Cerebellum (tissue), 4 donors: ENCODE measurements at places on chromosomes 3 and 15. TPM values are rescaled to one million over a fixed set of nuclear protein-coding genes. Genes with fewer than 3 reads are reported as not detected.

KLHL6 gene
- total RNA-seq, result 1.3 TPM

TAMM41 gene
- 26.0 TPM for total RNA-seq

GPR156 gene
- 6.2 TPM for total RNA-seq

KIF7 gene
- total RNA-seq, result 7.3 TPM

ABHD5 gene
- total RNA-seq, result 26.6 TPM

TIPARP gene
- 17.7 TPM for total RNA-seq

PLSCR2 gene
- total RNA-seq, result not detected

SLC12A1 gene
- 4.0 TPM for total RNA-seq

RPL39L gene
- total RNA-seq, result 11.8 TPM

P2RY12 gene
- 20.6 TPM for total RNA-seq

TTC23 gene
- 19.7 TPM for total RNA-seq

- DNase-seq, result no peak
Measured at GRCh38 chr3:188104050-188104449, 49.9 kb upstream of the LPP start.

DNA sequence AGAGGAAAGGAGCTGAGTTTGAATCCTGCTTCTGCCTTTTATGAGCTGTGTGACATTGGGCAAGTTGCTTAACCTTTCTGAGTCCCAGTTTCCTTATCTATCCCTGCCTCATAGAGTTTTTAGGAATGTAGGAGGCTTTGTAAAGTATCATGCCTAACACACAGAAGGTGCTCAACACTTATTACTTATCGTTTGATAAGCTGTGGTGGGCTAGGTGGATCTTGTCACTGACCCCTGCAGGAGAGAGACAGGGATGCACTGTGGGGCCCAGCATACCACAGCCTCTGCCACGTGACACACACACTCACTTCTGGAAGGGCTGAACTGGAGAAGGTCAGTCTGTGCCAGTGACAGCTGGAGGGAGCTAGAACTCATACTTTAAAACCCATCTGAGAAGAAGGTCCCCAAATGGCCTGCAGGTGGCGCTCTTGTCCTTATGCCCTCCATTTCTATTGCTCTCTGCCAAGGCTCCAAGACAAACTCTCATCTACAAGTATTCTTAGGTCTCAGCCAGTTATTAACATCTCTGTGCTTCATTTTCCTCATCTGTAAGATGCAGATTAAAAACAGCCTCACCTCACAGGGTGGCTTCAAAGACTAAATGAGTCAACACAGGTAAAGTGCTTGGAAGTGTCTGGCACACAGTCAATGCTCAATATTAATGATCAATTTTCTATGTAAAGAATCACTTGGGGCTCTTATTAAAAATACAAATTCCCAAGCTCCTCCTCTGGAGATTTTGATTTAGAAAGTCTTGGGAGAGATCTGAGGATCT, 57.5 kb upstream of the HACD2 start:
- DNase-seq, result no peak

- DNase-seq, result no peak
Measured at GRCh38 chr15:60255390-60255789, 142.4 kb downstream of the ANXA2 start.

DNA sequence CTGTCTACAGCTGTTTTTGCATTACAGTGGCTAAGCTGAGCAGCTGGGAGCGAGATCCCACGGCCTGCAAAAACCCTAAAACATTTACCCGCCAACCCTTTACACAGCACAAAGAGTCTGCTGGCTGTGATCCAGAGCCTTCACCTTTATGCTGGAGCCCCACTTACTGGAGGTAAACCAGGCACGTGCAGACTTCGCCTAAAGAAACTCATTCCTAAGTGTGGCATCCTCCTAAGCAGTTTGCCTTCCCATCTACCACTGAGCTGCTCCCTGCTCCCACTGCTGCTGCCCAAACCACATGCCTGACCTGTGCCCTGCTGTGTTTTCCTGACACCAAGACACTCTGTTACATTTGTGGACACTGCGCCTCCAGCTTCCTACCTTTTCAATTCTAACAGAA, 53.0 kb downstream of the CHSY1 start:
- no peak for DNase-seq

DNA sequence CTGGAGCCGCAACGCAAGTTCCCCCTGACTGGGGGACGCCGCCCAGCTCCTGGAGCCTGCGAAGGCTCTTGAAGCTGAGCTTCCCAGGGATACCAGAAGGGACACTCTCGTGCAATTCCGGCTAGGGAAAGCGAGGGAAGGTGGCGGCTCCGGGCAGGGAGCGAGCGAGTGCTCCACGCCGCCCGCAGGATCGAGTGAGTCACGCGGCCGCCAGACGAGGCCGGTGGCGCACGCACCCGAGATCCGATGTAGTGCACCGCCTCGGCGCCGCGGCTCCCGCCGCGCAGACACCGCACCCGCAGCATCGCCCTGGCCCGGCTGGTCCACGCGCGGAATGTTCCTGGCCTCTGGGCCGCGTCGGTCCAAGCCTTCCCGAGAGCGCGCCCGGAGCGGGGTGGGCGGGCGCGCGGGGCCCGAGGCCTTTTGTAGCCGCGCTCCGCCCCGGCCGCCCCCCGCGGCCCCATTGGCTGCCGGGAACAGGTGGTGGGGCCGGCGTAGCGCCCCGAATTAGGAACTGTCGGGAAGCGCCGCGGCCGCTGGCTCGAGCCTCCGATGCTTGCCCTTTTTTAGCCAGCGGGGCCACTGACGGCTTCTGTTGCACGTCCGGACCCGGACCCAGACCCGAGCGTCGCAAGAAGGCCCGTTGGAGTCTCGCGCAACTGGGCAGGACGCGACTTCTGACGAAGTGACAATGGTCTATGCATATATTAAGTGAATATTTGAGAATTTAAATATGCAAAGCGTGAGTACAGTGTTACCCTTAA, at the start of gene GATM:
GATM (minus strand) TSS at position 396 of the 764 bp plus-strand sequence; CDS start at position 305, 91 bp downstream.
- DNase-seq, result peak; percentile 87

DNA sequence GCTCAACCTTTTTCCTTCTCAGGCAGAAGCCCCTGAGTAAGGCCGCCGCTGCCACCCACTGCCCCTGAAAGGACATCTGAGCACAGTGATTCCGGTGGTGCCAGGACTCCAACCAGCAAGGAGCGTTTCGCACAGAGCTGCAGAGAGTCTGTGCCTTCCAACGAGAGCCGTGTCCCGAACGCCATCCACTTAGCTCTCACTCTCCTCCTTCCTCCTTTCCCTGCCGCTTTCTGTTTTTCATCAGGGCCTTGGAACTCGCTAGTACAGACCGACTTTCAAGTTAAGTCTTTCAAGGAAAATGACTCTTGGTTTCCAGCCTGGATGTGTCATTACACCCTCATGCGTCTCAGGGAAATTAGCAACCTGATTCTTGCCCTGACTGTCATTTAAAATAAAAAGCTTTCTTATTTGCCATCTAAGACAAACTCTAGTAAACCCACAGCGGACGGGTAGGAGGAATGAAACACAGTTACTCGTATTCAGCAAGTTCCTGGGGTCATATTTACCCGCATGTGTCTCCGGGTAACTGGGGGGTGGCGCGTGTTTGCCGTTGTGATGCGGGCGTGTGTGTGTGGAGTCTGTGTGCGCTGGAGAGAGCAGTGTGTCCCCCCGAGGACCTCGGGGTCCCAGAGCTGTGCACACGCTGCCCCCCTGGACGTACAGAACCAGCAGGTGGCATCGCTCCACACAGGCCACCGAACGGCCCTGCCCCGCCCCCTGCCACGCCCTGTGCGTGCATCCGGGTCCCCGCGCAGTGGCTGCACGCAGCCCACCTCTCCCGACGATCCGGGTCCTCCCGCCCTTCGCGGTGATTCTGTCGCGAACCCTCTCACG, 30.4 kb upstream of the ALDH1A3 start:
- no peak for DNase-seq

GRCh38 chr3:180690061-180690460, 10.8 kb upstream of the CCDC39 start:
- DNase-seq, result no peak

DNA sequence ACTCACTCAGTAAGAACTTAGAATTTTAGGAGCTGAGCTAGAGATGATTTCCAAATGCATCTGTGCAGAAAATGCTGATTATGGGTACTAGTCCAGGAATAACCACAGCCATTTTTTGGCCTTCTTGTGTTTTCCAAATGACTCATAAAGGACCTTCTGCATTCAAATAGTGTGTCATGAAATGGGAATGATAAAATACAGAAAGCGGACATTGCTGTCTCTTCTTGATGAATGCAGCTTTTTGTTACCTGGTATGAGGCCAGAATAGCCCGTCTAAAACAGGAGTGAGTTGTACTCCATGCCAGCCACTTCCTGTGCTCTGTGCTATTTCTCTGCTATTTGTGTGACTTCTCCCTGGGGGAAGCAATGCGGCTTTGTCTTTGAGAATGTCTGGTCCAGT, 20.5 kb upstream of the FRMD5 start:
- no peak for DNase-seq

DNA sequence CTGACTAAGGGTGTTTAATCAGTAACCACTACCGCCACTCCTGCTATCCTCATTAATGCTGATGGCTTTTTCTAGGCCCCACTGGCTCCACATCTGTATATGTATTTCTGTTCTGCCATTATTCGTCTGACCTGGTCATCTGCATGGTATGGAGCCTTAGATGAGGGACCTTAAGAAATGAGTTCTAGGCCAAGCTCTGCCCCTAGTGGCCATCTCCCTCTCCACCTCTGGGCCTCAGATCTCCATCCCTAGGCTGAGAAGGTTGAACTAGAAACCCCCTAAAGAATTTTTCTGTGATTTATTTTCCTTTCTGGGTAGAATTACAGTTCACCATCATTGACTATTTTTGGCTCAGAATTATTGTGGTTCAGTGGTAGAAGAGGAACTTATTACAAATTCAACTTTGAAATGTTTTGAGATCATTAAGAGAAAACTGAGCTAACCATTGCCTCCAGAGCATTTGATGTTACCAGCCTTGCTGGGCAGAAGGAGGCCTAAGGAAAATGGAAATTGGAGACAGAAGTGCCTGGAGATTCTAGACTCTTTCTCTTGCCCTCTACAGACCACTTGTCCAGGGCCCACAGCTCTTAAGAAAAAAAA, 325.2 kb upstream of the NR2E3 start:
- no peak for DNase-seq

- DNase-seq, result no peak
Measured at GRCh38 chr3:151205482-151205881, 2.5 kb upstream of the GPR171 start.

- DNase-seq, result no peak
Measured at GRCh38 chr15:72345806-72346205, 25.8 kb upstream of the CELF6 start.

- no peak for DNase-seq
Measured at GRCh38 chr3:149474250-149474817, at the start of gene TM4SF4. TM4SF4 (plus strand) TSS chr3:149474697; CDS start chr3:149474878, 181 bp downstream.

DNA sequence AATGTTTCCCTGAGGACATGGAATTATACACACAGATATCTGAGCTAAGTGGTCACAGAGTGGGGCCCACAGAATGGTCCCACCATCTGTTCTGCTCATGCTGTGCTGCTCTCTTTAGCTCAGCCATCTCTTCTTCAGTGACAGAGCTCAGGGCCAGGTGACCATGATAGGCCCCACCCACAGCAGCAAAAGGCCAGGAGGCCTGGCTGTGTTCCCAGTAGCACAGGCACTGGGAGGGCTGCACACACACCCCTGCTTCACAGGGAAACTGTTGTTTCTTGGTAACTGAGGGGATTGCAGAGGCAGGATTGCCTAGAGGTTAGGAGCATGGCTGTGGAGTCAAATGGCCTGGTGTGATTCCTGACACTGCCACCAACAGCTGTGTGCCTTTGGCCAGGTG, 4.8 kb upstream of the FBXW12 start:
- DNase-seq, result peak; percentile 94

GRCh38 chr3:129502641-129503408, 25.6 kb upstream of the RHO start:
- peak; percentile 42 for DNase-seq

DNA sequence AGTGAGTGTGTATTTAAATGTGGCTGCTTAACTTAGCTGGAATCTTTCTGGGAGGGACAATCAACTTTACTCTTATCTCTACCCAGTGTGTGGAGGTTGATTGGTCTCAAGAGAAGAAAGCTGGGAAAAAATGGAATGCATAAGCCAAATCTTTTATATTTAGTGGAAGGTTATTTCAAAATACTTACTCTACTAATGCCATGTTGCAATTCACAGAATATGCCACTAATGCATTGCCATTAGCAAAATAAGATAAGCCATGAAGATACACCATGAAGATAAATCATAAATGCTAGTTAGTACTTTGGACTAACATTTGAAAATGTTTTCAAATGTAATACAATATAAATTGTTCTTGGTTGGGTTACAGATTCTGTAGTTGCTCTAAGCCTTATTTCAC, 155.1 kb upstream of the LRRFIP2 start:
- DNase-seq, result no peak

GRCh38 chr3:141457624-141458236, 29.1 kb upstream of the RASA2 start:
- no peak for DNase-seq

DNA sequence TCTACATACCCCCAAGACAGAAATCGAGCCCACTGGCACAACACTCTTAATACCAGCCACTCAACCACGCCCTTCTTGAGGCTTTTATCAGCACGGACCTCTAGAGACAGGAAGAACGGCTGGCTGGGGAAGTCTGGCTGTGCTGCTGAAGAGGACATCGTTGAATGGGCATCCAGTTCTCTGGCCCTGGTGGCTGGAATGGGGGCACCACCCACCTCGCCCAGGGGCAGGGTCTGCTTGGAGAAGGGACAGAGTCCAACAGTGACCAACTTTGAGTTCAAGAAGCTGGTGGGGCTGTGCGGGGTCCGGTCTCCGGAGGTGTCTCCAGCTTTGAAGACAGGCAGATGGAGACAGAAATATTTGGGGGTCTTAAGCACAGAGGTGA, 77.5 kb downstream of the ATP10A start:
- DNase-seq, result no peak

DNA sequence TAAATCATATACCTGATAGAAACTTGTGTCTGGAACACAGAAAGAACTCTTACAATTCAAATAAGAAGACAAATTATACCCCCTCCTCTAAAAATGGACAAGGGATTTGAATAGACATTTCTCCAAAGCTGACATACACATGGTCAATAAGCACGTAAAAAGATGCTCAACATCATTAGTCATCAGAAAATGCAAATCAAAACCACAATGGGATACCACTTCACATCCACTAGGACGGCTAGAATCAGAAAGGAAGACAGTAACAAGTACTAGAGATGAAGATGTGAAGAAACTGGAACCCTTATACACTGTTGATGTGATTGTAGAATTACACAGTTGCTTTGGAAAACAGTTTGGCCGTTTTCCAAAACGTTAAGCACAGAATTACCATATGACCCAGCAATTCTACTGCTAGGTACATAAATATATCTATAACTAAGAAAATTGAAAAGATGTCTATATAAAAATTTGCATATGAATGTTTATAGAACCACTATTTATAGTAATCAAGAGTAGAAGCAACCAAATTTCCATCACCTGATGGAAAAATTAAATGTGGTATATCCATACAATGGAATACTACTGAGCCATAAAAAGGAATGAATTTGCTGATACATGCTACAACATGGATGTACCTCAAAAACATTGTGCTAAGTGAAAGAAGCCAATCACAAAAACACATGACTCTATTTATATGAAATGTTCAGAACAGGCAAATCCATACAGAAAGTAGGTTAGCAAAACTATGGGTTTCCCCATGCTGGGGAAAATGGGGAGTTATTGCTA, 60.8 kb downstream of the GREM1 start:
- DNase-seq, result no peak

- no peak for DNase-seq
Measured at GRCh38 chr3:16849229-16849628, 35.5 kb upstream of the PLCL2 start.
